Smooth muscle cell of the pulmonary artery (primary cell): ENCODE measurements at places on chromosomes 2 and 18. TPM values are rescaled to one million over a fixed set of nuclear protein-coding genes. Genes with fewer than 3 reads are reported as not detected.

Gene TWIST2
- 20.7 and 29.0 TPM in 2 replicates for total RNA-seq

Gene GALNT3
- total RNA-seq: 1.8 and 6.3 TPM in 2 replicates

Gene IMP4
- total RNA-seq: 69.9 and 117 TPM in 2 replicates

Gene C1QL2
- not detected in 2 replicates for total RNA-seq

Gene IL36G
- not detected in 2 replicates for total RNA-seq
